ENCODE measurements at places on chromosomes 2 and 18.

DNA sequence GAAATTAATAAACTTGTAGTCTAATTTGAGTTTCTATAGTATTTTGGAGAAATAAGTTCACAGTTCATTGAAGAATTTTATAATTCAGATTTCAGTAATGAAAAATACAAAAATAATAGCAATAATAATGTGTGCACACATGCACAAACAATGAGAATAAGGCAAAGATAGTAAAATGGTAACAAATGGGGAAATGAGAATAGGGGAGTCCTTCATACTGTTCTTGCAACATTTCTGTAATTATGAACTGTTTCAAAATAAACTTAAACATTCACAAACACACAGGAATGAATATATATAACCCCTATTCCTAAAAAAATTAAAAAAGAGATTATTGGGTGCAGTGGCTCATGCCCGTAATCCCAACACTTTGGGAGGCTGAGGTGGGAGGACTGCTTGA lies 63.9 kb downstream of the SPRED2 start:
- DNase-seq: no peak

DNA sequence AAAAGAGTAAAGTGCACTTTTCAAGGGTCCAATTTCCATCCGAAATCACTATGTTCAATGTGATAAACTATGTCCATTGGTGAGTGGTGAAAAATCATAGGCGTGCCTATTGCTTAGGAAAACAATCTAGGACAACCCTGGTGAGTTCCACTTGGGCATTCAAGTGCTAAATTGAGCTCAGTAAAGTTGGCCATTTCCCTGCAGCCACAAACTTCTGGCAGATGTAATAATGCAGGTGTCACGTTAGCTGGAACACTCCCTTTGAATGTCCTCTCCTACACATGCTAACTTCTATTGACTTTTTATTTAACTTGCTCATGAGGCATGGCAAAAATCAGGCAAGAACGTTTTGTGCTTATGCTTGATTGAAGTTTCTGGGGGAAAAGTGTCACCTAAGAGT lies 67.1 kb downstream of the CPS1 start:
- DNase-seq: no peak

DNA sequence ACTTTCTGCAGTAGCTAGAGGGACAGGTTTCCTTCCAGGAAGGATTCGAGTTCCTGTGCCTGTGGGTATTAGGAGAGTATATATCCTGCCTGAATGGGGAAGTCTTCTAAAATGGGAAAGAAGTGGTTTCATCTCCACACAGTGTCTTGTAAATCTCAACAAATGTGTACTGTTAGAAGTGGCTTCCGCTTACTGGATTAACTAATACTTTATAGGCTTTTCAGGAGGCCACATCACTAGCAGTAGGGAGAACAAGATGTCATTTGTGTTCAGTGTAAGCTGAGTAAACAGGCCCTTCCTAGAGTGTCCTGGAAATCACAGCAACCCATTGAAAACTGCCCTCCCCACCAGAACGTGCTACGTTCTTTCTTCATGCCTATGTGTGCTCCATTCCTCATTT lies 12.5 kb upstream of the POLR1B start:
- no peak for DNase-seq

DNA sequence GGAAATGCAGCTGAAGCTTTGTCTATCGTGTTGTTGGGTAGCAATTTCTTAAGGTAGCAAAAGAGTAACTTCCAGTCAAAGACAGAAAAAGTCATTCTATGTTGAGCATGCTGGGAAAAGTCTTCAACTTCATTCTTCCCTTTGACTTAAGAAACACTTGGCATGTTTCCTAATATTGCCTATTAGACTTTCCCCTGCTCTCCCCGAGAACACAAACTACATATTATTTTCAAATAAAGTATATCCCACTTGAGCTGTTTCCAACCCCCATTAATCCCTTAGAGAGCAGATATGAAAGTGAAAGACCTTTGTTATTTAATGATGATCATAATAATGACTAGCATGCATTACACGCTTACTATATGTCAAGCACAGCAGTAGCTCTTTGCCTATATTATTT lies 136.0 kb upstream of the SPOPL start:
- DNase-seq: no peak

- no peak for DNase-seq
These were observed 11.6 kb downstream of the CDKL4 start for GRCh38 chr2:39232141-39232540.

- DNase-seq: no peak
These were observed 99.8 kb downstream of the UXS1 start for GRCh38 chr2:106094131-106094841.

DNA sequence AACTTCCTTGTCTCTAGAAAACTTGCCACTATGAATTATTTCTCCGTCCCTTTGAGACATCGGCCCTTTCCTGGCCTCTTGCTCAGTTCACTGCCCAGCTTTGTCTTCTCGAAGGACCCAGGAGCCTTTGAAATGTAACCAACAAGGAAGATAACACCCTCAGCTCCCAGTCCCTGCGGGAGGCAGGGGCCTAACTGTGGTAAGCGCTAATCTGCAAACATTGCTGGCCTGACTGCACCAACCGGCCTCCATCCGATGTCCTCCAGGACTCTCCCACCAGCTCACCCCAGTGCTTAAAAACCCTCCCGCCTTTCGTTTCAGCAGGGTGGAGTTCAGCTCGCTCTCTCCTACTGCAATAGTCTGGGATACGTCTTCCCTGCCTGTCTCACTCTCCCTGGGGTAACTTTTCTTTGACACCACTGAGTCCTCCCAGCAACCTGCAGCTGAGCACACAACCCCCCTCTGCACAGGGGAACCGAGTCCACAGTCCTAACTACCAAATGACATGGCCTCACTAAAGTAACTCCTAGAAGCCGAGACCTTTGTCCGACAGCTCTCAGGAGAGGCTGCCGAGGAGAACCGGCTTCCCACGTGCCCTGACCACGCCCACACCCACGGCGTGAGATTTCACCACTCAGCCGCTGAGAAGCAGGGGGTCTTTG lies 76.1 kb downstream of the MBP start:
- no peak for DNase-seq

- no peak for DNase-seq
These were observed 1.7 kb upstream of the THOC1 start for GRCh38 chr18:269480-270095.

- no peak for DNase-seq
These were observed 751 bp upstream of the DNAJC10 start for GRCh38 chr2:182715121-182715891.

- no peak for DNase-seq
These were observed 70.8 kb upstream of the STK17B start for GRCh38 chr2:196242131-196242620.

- peak; percentile 34 for DNase-seq
These were observed 1022.4 kb downstream of the TMEM182 start for GRCh38 chr2:103784261-103784660.

- peak; percentile 33 for DNase-seq
These were observed 6.7 kb downstream of the NAB1 start for GRCh38 chr2:190655570-190655969.

GRCh38 chr2:221975151-221975550 lies 323.6 kb downstream of the PAX3 start:
- no peak for DNase-seq

DNA sequence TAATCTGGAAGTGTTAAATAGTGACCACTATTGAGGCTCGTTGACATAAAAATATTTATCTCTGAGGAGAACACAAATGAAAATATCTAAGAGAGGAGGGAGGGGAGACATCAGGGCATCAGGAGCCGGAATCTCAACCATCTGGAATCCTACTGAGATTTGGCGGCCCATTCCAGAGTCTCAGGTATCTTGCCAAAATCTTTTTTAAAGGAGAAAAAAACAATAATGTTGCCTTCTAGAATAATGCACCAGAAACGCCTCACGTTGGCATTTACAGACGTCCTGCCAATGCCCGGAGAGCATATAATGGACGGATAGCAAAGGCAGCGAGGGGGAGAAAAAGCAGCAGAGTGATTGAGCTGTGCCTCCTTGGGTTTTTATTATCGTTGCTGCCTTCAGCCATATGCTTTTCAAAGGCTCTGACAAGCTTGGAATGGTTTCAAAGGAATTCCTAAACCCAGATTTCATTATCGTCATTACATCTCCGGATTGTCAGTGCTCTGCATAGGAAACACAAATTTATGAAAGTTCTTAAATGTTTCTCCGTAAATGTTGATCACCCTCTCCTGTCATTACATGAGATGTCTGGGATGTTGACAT lies 30.9 kb upstream of the EGR4 start:
- DNase-seq: peak; percentile 64

- DNase-seq: no peak
These were observed 19.9 kb downstream of the KCTD18 start for GRCh38 chr2:200490001-200490400.

DNA sequence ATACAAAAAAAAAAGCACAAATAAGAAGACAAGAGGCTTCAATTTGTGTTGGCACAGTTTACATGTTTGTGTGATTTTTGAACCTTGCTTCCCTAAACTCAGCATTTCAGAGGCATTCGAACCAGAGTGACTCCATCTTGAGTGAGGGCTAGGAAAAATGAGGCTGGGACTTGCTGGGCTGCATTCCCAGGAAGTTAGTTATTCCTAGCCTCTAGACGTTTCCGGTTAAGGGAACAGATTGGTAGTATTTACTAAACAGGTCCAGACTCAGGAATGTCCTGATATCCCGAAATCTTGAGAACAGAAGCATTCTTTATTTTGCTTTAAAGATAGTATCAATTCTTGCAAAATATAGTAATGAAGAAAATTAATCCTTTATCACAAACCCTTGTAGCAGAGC lies 46.7 kb downstream of the RIT2 start:
- no peak for DNase-seq

- DNase-seq: no peak
These were observed 237.5 kb downstream of the LOXHD1 start for GRCh38 chr18:46419391-46420141.

GRCh38 chr18:79477711-79478483 lies 82.2 kb downstream of the NFATC1 start:
- no peak for DNase-seq
